ENCODE measurements at places on chromosomes 5 and 9. TPM values are rescaled to one million over a fixed set of nuclear protein-coding genes. Genes with fewer than 3 reads are reported as not detected.

FUBP3 gene
- 50.9 TPM for total RNA-seq

CHSY3 gene
- total RNA-seq: 19.5 TPM

NUTM2F gene
- not detected for total RNA-seq

PCDH12 gene
- total RNA-seq: 8.0 TPM

IL33 gene
- total RNA-seq: 138 TPM

ERAP2 gene
- 24.2 TPM for total RNA-seq

PCDHGA2 gene
- 10.6 TPM for total RNA-seq

KCNN2 gene
- 0.57 TPM for total RNA-seq

PIP5KL1 gene
- 3.0 TPM for total RNA-seq

HRCT1 gene
- 23.1 TPM for total RNA-seq

CNTFR gene
- total RNA-seq: 4.2 TPM

N4BP3 gene
- total RNA-seq: 2.0 TPM

EIF4E1B gene
- total RNA-seq: not detected

GABRA1 gene
- not detected for total RNA-seq

CDX1 gene
- not detected for total RNA-seq

TRIM7 gene
- 6.9 TPM for total RNA-seq

KLHL9 gene
- 24.1 TPM for total RNA-seq

PCDHGA12 gene
- 18.8 TPM for total RNA-seq

IQGAP2 gene
- 13.7 TPM for total RNA-seq

ZBTB34 gene
- total RNA-seq: 12.4 TPM

ADCY2 gene
- total RNA-seq: 9.3 TPM

ARRDC3 gene
- 45.6 TPM for total RNA-seq

IFNK gene
- not detected for total RNA-seq

LCN12 gene
- 1.6 TPM for total RNA-seq

FCN1 gene
- 10.0 TPM for total RNA-seq

ST8SIA4 gene
- 15.6 TPM for total RNA-seq

ANKRD18A gene
- 0.06 TPM for total RNA-seq

MXD3 gene
- total RNA-seq: 9.1 TPM

SMIM33 gene
- total RNA-seq: not detected

RETREG1 gene
- total RNA-seq: 6.5 TPM

SCGB3A1 gene
- total RNA-seq: not detected

TMEM141 gene
- total RNA-seq: 27.0 TPM

PPP1R2B gene
- total RNA-seq: not detected

PCSK1 gene
- 1.8 TPM for total RNA-seq

PITX1 gene
- 0.39 TPM for total RNA-seq

MAP1B gene
- total RNA-seq: 754 TPM

NAIF1 gene
- total RNA-seq: 10.4 TPM

ACOT12 gene
- total RNA-seq: 0.18 TPM

ATOSB gene
- total RNA-seq: 29.6 TPM

FCN2 gene
- 0.32 TPM for total RNA-seq

HMCN2 gene
- 7.8 TPM for total RNA-seq

GHR gene
- 10.9 TPM for total RNA-seq

FAXDC2 gene
- 36.3 TPM for total RNA-seq

ZNF300 gene
- total RNA-seq: 6.0 TPM

HAVCR1 gene
- total RNA-seq: 1.8 TPM

PCDHGB3 gene
- total RNA-seq: 9.7 TPM

WNK2 gene
- 3.6 TPM for total RNA-seq

DNAH5 gene
- total RNA-seq: 0.57 TPM

PCDHB9 gene
- 3.8 TPM for total RNA-seq

TLR4 gene
- 35.0 TPM for total RNA-seq
